ENCODE measurements at places on chromosomes 5 and 9. TPM values are rescaled to one million over a fixed set of nuclear protein-coding genes. Genes with fewer than 3 reads are reported as not detected.

SOHLH1 gene
- not detected for total RNA-seq

SLC36A2 gene
- not detected for total RNA-seq

PDE8B gene
- under 0.01 TPM for total RNA-seq

SPACA9 gene
- 6.7 TPM for total RNA-seq

ZBED3 gene
- 3.1 TPM for total RNA-seq

CCDC107 gene
- 15.8 TPM for total RNA-seq

CKS2 gene
- 10.4 TPM for total RNA-seq

ETF1 gene
- 128 TPM for total RNA-seq

MELK gene
- 7.6 TPM for total RNA-seq

TBC1D13 gene
- 21.3 TPM for total RNA-seq

GFPT2 gene
- 23.9 TPM for total RNA-seq

NAIP gene
- 4.0 TPM for total RNA-seq

DMRT3 gene
- not detected for total RNA-seq

RIC1 gene
- total RNA-seq: 54.9 TPM

PCDHGB3 gene
- 6.8 TPM for total RNA-seq

SNCAIP gene
- 0.65 TPM for total RNA-seq

PRRT1B gene
- total RNA-seq: not detected

TLX3 gene
- not detected for total RNA-seq

MRPL22 gene
- total RNA-seq: 12.9 TPM

CTNND2 gene
- total RNA-seq: not detected

KCNN2 gene
- total RNA-seq: under 0.01 TPM

ZNF454 gene
- 0.85 TPM for total RNA-seq

P4HA2 gene
- 200 TPM for total RNA-seq

ECSCR gene
- 1.8 TPM for total RNA-seq

MEGF10 gene
- total RNA-seq: 14.4 TPM

CCDC183 gene
- 0.73 TPM for total RNA-seq

IFNA21 gene
- total RNA-seq: not detected

CDC25C gene
- total RNA-seq: 0.65 TPM

FSD1L gene
- total RNA-seq: 8.0 TPM

PCDHA8 gene
- 0.24 TPM for total RNA-seq

GRM6 gene
- total RNA-seq: under 0.01 TPM

FOXD4L6 gene
- not detected for total RNA-seq

TMEM252 gene
- total RNA-seq: not detected

CCDC152 gene
- 2.8 TPM for total RNA-seq

PTGDS gene
- total RNA-seq: 16.9 TPM

CFAP77 gene
- total RNA-seq: not detected

CDC14B gene
- 66.4 TPM for total RNA-seq

CDC20B gene
- under 0.01 TPM for total RNA-seq

GLDC gene
- not detected for total RNA-seq

PCDHGA10 gene
- total RNA-seq: 19.1 TPM

ADGRD2 gene
- total RNA-seq: not detected
